ENCODE measurements at places on chromosomes 6 and 20.

- DNase-seq = no peak
Observed at GRCh38 chr6:52233975-52234823, 10.1 kb downstream of the IL17F start.

DNA sequence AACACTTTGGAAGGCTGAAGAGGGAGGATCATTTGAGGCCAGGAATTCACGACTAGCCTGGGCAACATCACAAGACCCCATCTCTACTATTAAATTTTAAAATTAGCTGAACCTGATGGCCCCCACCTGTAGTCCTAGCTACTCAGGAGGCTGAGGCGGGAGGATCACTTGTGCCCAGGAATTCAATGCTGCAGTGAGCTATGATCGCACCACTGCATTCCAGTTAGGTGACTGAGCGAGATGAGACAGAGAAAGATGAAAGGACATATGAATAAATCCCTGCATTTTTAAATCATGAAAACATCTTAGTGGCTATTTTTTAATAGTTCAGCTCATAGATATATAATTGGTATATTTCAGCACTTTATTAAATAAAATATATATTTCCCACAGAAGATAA is 93.8 kb downstream of the GPR63 start:
- DNase-seq = no peak

DNA sequence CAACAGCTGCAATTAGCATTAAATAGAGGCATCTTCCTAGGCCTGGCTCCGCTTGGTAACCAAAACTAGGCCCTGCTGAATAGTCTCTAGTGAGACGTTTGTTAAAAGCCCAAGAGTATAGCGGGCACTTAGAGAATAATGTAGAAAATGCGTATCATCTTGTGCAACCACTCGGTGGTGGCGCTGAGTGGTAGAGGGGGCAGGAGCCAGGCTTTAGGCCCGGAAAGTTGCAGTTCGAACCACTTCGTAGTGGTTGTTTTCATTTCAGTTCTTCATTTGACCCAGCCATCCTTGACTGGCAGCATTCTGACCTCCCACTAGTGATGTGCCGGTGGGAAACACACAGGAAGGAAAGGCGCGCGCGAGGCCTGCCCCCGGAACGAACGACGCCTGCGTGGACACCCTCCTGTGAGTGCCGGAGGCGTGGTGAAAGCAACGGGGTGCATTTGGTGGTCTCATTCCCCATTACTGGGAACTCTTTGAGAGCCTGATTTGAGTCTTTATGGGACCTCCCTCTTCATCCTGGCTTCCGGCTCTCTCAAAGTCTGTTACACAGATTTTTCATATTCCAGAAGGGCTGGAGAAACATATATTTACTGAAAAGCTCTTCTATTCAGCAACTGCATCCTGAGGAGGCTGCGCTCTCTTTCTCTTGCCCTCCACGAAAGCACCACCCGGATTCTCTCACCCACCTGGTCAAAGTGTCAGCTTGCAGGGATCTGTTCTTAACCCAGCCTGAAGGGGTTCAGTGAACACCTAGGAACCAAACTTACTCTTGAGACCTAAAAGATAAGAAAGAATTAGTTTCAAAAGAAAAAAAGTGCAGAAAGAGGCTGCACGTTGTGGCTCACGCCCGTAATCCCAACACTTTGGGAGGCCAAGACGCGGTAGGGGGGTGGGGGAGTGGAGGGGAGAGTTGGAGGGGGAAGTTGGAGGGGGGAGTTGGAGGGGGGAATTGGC is 18.2 kb downstream of the GPX5 start:
- no peak for DNase-seq

DNA sequence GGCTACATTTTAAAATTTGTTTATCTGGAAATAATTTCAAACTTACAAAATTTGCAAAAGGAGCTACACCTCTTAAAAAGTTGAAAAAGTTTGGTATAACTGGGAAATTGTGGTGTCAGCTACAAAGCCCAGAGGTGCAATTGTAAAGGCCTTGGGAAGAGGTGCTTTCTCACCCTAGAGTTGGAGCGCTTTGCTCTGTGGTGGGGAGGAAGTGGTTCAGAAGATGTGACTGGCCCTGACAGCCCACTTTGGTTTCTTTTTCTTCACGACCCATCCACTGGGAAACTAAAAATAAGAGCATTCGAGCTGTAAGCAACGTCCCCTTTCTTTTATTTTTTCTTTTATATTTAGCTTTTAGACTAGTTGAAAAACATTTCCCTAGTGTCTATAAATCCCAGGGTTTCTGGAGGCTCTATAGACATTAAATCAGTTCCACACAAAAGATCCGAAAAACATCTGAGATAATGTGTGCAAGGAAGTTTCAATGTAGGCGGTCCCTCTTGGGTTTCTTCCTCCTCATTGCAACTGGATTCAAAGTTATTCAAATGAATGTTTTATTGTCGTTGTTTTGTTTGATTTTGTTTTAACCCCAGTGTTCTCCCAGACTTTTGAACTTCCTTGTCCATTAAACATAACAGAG is 397.8 kb downstream of the KIF16B start:
- no peak for DNase-seq

GRCh38 chr6:125157725-125158124 is 4.2 kb downstream of the TPD52L1 start:
- no peak for DNase-seq

DNA sequence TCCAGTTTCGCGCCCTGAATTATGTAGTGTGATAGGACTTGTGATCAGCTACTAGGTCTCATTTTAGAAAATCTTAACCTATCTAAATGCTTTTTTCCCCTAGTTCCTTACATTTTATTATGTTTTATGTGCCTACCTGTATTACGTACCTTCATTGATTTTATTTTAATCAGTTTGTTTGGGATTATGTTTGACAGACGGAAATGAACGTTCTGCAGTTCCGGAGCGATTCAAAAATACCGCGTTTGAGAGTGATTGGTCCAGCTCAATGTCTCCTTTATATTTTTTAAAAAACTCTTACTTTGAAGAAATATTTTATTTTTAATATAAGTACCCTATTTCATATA is 114.3 kb upstream of the BTN3A2 start:
- DNase-seq = no peak

DNA sequence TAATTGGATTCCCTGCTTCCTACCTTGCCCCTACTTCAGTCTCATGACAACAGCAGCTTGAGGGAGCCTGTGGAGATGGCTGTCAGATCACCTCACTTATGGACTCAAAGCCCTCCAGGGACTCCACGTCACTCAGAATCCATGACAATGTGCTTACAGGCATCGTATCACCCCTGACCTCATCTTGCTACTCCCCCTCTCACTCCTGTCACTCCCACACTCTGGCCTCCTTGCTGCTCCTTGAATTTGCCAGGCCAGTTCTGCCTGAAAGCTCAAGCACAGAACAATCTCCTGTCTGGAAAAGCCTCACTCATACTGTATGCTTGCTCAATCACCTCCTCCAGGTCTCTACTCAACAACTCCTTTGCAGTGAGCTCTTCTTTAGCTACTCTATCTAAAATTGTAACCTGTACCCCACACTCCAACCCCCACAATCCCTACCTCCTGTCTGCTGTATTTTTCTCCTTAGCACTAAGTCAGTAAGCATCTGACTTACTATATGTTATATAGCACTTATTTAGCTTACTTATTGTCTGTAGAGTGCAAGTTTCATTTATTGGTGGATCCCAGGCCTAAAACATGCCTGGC is 10.7 kb upstream of the GSTA4 start:
- DNase-seq = no peak

GRCh38 chr20:1013566-1014340 is 11.6 kb upstream of the RSPO4 start:
- no peak for DNase-seq

- DNase-seq = no peak
Observed at GRCh38 chr20:478010-478948, 15.9 kb upstream of the TBC1D20 start.

DNA sequence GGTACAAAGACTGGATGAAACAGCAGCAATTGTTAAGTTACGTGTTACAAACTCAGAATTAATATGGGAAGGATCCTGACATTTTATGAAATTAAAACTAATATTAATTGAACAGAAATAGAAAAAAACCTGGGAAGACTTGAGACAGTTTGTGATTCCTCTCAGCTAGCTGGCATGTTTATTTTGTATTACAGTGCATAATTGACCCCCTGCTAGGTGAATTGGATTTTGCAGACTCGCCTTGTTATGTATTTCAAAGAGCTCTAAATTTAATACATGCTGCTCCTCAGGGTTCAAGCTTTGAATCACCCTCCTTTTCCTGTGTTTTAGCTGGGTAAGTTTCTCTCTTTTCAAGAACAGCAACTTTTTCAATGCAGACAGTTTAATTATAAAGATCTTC is 339.4 kb downstream of the PLCB1 start:
- peak; percentile 7 for DNase-seq

DNA sequence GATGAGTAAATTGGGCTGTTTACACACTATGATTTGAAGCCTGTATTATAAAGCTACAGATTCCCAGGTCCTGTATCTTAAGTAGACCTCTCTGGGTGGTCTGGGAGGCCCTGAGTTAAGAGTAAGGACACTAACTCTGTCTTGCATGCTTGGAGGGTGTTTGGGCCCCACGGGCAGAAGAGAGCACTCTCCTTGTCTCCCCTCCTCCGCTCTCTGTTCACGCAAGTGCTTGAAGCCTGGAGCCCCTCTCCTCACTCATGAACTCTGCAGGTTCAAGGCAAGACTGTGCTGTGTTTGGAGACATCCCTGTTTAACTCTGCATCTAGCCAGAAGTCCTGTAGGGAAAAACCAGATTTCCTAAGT is 154.0 kb downstream of the ZDHHC14 start:
- no peak for DNase-seq

DNA sequence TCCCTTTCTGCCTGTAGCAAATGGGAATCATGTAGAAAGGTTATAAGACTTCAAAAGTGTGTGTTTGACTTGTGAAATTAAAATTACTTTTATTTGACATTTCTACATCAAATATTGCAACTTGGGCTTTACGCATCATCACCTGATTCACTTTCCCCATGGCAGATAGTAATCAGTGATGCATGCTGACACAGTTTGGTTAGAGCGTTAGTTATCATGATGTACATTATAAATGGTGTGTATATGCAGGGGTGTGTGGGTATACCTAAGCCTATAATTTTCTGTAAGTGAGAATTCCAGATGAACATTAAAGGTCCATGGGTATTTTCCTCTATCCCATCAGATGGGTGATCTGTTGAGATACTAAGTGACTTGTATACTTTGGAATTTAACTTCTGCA is 141.5 kb downstream of the KLHL32 start:
- no peak for DNase-seq

- DNase-seq = no peak
Observed at GRCh38 chr6:4740032-4740431, 36.2 kb upstream of the CDYL start.

GRCh38 chr20:10596710-10597121 is 77.1 kb downstream of the JAG1 start:
- DNase-seq = no peak

GRCh38 chr6:94376876-94377275 is 957.5 kb upstream of the EPHA7 start:
- no peak for DNase-seq

DNA sequence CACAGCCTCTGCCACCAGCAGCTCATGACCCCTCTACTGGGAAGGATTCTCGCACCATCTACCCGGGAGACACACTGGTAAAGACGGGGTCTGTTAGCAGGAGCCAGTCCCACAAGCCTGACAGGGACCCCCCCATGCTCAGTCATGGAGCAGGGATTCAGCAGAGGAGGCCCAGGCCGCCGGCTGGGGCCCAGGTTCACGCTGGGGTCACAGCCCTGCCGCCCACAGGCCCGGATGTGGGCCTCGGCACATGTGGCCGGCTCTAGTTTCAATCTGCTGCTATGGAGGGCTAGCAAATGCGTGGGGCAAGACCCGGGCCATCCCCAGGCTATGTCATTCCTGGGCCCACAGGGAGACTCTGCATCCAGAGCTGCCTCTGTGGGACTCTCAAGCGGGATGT is 25.1 kb downstream of the PXDC1 start:
- no peak for DNase-seq

DNA sequence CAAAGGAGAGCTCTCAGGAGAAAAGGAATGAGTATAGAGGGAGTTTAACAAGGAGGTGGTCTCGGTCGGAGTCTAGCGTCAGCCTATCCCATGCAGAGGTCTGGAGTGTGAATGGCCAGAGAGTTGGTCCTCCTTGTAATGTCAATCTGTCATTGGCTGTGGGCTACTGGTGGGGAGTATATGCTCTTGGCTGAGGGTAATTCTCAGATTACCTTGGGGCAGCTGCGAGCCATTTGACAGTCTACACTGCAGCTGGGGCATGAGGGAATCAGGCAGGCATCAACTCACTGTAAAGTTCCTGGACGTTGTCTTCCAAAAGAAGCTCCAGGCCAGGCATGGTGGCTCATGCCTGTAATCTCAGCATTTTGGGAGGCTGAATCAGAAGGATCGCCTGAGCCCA is 48.1 kb downstream of the EBF4 start:
- no peak for DNase-seq

- DNase-seq = no peak
Observed at GRCh38 chr20:45187693-45188092, 13.0 kb downstream of the PI3 start.

GRCh38 chr6:52299653-52300052 is 15.1 kb upstream of the MCM3 start:
- DNase-seq = no peak

GRCh38 chr6:31423550-31423949 is 20.2 kb downstream of the MICA start:
- no peak for DNase-seq

- DNase-seq = no peak
Observed at GRCh38 chr6:117456998-117457397, 25.5 kb upstream of the DCBLD1 start.

DNA sequence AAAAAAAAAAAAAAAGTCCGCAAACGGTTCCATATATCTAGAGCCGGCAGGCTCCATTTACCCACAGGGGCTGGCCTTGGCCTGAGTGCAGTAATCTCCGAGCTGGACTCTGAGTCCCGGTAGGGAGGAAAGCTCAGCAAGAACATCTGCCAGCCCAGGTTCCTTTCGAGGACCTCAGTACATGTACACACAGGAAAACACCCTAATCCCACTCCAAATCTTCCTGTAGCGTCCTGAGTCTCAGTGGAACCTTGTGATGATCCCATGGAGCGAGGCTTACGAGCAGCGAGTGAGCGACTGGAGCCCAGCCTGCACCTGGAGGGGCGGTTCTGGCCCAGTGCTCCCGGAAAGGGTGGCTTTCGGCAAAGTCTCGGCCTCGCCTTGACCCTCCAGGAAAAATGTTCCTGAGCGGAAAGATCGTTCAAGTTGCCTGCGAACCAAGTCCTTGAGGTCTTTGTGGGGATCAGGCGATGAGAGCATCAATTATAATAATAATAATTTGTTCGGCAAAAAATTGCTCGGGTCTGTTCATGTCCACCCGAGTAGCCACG is 32.1 kb downstream of the PRSS16 start:
- DNase-seq = no peak

DNA sequence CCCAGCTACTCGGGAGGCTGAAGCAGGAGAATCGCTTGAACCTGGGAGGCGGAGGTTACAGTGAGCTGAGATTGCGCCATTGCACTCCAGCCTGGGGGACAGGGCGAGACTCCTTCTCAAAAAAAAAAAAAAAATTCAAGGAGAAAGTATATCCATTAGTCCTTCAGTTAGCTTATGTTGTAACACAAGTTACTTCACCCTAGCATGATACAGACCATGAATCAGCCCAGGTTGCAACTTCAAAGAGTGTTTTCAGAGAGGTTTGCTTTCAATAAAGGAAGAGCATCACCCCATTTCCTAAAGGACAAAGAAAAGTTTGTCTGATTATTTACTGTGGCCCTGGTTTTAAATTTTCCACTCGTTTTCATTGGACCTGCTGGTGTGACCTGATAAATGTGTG is 73.0 kb downstream of the SERAC1 start:
- no peak for DNase-seq
